ENCODE measurements at places on chromosomes 13 and 19. TPM values are rescaled to one million over a fixed set of nuclear protein-coding genes. Genes with fewer than 3 reads are reported as not detected.

The CYP4F8 gene
- not detected for total RNA-seq

The ZNF556 gene
- total RNA-seq = 0.06 TPM

The EID2B gene
- 1.8 TPM for total RNA-seq

The OR7G1 gene
- not detected for total RNA-seq

Measured in epithelial cell of proximal tubule (primary cell).